Fibroblast of skin of left quadriceps (primary cell): ENCODE measurements at places on chromosomes 4 and X.

DNA sequence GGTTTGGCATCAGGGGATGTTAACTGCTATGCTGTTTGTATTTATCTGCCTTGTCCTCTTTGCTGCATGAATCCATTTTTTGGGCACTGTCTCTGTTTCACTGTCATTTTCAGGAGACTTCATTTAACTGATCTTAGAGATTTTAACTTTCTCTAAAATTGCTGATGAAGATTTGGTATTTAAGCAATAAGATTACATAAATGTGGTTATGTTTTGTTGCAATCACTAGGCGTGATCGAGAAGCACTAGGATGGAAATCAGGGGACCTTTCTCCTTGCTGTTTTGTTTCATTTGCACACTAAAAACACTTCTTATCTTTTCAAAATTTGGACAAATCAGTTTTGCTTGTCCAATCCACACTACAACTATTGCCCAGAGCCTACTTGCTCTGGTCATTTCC lies 15.4 kb downstream of the CXCL2 start:
- DNase-seq = no peak

DNA sequence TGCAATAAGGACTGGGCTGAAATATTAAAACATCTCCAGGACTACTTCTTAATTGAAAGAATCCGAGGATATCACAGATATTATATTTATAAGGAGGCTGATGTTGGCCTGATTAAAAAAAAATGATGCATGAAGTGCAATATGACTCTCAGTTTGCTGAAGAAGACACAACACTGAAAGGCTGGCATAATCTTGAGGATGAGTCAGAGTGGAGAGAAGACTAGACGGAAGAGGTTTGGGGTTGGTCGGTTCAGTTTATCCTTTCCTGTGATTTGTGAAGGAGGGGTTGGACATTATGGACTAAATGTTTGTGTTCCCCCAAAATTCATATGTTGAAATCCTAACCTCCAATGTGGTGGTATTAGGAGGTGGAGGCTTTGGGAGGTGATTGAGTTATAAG lies 170.3 kb downstream of the CORIN start:
- DNase-seq = no peak

DNA sequence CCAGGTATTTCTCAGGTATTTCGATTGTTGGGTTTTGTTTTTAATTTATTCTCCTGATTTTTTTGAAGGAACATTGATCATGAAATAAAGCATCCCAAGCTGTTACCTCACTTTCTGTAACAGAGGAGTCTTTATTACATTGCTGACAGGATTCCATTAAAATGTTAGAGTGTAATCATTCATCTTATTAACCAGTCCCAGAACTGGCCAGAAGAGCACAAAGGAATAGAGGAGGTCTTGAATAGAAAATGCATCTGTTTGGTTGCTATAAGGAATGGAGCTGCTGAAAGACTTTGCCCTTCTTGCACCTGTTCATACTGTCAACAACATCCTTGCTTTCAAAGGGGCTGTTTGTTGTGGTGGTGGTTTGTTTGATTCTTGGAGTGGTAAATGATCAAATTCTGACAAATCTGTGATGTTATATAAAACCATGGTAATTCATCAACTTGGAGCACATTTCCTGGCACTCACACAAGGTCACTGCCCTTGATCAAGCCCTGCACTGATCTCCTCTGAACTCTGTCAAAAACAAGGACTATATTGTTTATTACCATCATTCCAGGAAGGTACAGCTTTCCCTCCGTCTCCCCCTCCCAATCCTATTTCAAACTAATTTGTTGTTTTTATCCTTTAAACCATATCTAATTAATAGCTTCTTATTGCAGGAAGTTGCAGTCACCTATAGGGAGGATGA lies 215.8 kb downstream of the PCDH19 start:
- DNase-seq = no peak

DNA sequence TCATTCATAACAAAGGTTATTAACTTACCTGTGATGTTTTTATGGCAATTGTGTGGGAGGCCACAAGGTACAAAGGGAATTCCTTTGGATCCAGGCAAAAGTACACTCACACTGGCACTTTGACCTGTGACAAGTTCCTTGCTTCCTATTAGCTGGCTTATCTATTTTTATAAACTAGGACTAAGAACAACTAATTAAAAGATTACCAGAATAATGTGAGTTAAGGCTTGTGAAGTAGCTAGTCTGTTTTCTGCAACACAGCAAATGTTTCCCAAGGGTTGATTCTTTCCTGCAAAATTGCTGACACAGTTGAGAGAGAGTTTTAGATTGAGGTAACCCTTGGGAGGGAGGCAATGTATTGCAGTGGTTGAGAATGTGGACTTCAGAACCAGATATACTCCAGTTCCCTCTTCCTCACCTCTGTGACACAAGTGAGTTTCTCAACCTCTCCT lies 107.9 kb downstream of the CPEB2 start:
- no peak for DNase-seq
